Bronchus fibroblast of lung (primary cell): ENCODE measurements at places on chromosomes 1 and 21. TPM values are rescaled to one million over a fixed set of nuclear protein-coding genes. Genes with fewer than 3 reads are reported as not detected.

SH2D5 gene
- total RNA-seq, result 5.2 and 5.5 TPM in 2 replicates

LCK gene
- total RNA-seq, result not detected in 2 replicates

PHTF1 gene
- 22.7 and 24.8 TPM in 2 replicates for total RNA-seq

RBBP5 gene
- total RNA-seq, result 9.5 and 11.6 TPM in 2 replicates

UMODL1 gene
- total RNA-seq, result not detected in 2 replicates

FAM151A gene
- not detected in 2 replicates for total RNA-seq

PMVK gene
- total RNA-seq, result 9.2 and 11.4 TPM in 2 replicates

TM2D1 gene
- total RNA-seq, result 27.2 and 41.2 TPM in 2 replicates

F5 gene
- total RNA-seq, result not detected in 2 replicates

HCRTR1 gene
- not detected in 2 replicates for total RNA-seq

CFAP298 gene
- total RNA-seq, result 32.4 and 35.8 TPM in 2 replicates

ARHGEF16 gene
- total RNA-seq, result 0.15 and 0.17 TPM in 2 replicates

ASPM gene
- 28.2 and 39.3 TPM in 2 replicates for total RNA-seq

AMIGO1 gene
- 0.89 and 1.0 TPM in 2 replicates for total RNA-seq

SAMD11 gene
- 1.8 and 2.5 TPM in 2 replicates for total RNA-seq

MARK1 gene
- total RNA-seq, result 0.89 and 1.2 TPM in 2 replicates

BGLAP gene
- total RNA-seq, result 0.59 TPM in 1 of 2 replicates, not detected in the other

GBP7 gene
- total RNA-seq, result not detected in 2 replicates

WDR64 gene
- not detected in 2 replicates for total RNA-seq

HENMT1 gene
- 2.7 and 3.4 TPM in 2 replicates for total RNA-seq

ST6GALNAC3 gene
- total RNA-seq, result 1.5 and 3.6 TPM in 2 replicates

PODN gene
- 0.30 and 0.84 TPM in 2 replicates for total RNA-seq

ERICH3 gene
- total RNA-seq, result not detected in 2 replicates

KCNA2 gene
- total RNA-seq, result not detected in 2 replicates

PGLYRP3 gene
- not detected in 2 replicates for total RNA-seq

ZBTB8A gene
- 3.0 and 3.9 TPM in 2 replicates for total RNA-seq

SLC22A15 gene
- 0.30 and 0.34 TPM in 2 replicates for total RNA-seq

CFAP74 gene
- total RNA-seq, result not detected in 2 replicates

TMEM51 gene
- 6.6 and 7.0 TPM in 2 replicates for total RNA-seq

C1QTNF12 gene
- 0.17 and 0.59 TPM in 2 replicates for total RNA-seq

DEPDC1 gene
- 27.2 and 45.2 TPM in 2 replicates for total RNA-seq

AMY1C gene
- total RNA-seq, result not detected in 2 replicates

OR6P1 gene
- not detected in 2 replicates for total RNA-seq

SLC45A1 gene
- 3.0 and 3.5 TPM in 2 replicates for total RNA-seq

ANKRD65 gene
- total RNA-seq, result 0.45 and 0.50 TPM in 2 replicates

HFM1 gene
- 0.34 and 1.0 TPM in 2 replicates for total RNA-seq

NPL gene
- 0.15 and 0.67 TPM in 2 replicates for total RNA-seq

S100A7A gene
- not detected in 2 replicates for total RNA-seq

CD1E gene
- total RNA-seq, result not detected in 2 replicates

TP73 gene
- total RNA-seq, result not detected in 2 replicates

FCRL2 gene
- not detected in 2 replicates for total RNA-seq

OPRD1 gene
- not detected in 2 replicates for total RNA-seq

ZNF695 gene
- 3.0 and 4.2 TPM in 2 replicates for total RNA-seq

ASCL5 gene
- total RNA-seq, result under 0.01 TPM in 1 of 2 replicates, not detected in the other

OR2L8 gene
- total RNA-seq, result not detected in 2 replicates

NDUFS2 gene
- 118 and 136 TPM in 2 replicates for total RNA-seq

FAM76A gene
- total RNA-seq, result 5.7 and 7.6 TPM in 2 replicates

FABP3 gene
- total RNA-seq, result 209 and 250 TPM in 2 replicates

POU3F1 gene
- total RNA-seq, result not detected in 2 replicates

AKR7A3 gene
- total RNA-seq, result 0.59 and 0.84 TPM in 2 replicates
